Mucosa of gallbladder (tissue), 1 donor: ENCODE measurements at places on chromosomes 11 and 22.

DNA sequence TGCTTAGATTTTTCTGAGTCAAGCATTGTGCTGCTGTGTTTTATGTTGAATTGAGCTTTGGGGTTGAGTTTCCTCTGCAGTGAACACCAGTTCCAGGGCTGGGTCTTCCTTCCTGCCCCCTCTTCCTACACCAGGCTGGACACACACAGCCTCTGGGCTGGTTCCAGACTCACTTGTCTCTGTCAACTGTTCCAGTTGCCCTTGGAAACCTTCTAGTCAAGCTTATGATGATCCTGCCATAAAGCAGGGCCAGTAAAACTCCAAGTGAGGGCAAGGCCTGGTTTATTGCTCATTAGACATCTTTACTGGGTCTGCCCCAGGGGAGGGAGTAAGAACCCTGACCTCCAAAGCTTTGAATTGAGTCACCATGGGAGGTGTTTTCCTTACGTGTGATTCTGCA lies 61.1 kb downstream of the KIAA1671 start:
- DNase-seq, result no peak

- no peak for DNase-seq
Measured at GRCh38 chr11:94876222-94876621, 97.1 kb downstream of the CWC15 start.

DNA sequence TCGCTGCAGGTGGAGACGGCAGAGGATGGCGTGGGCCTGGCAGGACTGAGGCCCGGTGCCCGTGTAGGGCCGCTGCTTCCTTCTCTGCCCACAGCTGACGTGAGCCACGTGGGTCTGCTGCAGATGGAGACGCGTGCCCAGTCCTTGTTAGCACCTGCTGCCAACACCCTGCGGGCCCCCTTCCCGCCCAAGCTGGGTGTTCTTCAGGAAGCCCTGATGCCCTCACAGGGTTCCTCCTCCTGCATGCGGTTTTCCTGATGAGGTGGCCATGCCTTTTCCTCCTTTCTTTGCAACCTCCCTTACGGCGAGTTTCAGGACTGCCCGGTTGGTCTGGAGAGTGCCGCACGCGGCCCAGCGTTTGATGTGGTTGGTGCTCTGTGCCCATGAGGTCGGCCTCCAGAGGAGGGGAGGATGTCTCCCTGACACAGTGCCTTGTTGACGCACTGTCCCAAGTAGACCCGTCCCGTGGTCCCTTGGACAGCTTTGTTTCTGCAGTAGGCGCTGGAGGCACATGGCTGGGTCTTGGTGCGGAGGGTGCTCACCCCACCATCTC lies 44.7 kb downstream of the AP2A2 start:
- no peak for DNase-seq

GRCh38 chr11:130121445-130121978 lies 38.1 kb upstream of the ST14 start:
- DNase-seq, result no peak

DNA sequence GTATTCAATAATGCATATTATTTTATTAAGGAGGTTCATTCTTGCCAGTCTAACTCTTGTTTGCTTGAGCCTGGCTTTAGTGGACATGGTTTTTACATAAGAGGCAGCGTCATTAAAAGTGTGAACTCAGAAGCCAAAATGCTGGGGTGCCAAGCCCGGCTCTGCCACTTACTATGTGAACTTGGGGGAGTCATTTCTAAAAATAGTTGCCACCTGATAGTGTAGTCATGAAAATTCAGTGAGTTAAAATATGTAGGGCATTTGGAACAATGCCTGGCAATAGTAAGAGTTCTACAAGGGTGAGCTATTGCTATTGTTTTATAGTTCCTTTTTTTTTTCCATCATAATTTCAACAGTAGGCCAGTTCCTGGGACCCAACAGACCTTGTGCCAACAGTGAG lies 49.9 kb downstream of the TENM4 start:
- DNase-seq, result no peak
